A549 treated with dexamethasone at 1 μM for 4 hours (cell line): ENCODE measurements at places on chromosomes 12 and 14. TPM values are rescaled to one million over a fixed set of nuclear protein-coding genes. Genes with fewer than 3 reads are reported as not detected.

Gene SELPLG
- 0.82 to 1.2 TPM (median 0.99 TPM) in 5 replicates for total RNA-seq

Gene TNFAIP2
- 215 to 308 TPM (median 294 TPM) in 5 replicates for total RNA-seq

Gene CCNT1
- total RNA-seq, result 11.3 to 19.2 TPM (median 15.0 TPM) in 5 replicates

Gene KRT6C
- total RNA-seq, result 0.07 TPM in 1 of 5 replicates, not detected in the others

Gene ETNK1
- 26.3 to 38.5 TPM (median 35.2 TPM) in 5 replicates for total RNA-seq

Gene SYCP3
- 0.04 to 0.16 TPM (median 0.09 TPM) in 4 of 5 replicates, not detected in the other for total RNA-seq

Gene MYF6
- not detected in 5 replicates for total RNA-seq

Gene LMNTD1
- total RNA-seq, result 0.15 TPM in 1 of 5 replicates, not detected in the others

Gene SERPINA1
- total RNA-seq, result 1.2 to 2.8 TPM (median 2.2 TPM) in 5 replicates

Gene COCH
- 21.4 to 25.7 TPM (median 23.9 TPM) in 5 replicates for total RNA-seq

Gene CCND2
- 0.01 to 0.02 TPM in 2 of 5 replicates, not detected in the others for total RNA-seq

Gene SRRM4
- not detected in 5 replicates for total RNA-seq
